ENCODE measurements at places on chromosomes 4 and X.
A peak's percentile ranks its signal among the peaks of the same experiment; 100 is the strongest.

GRCh38 chr4:53704329-53704728, 113.0 kb upstream of the LNX1 start:
- DNase-seq: no peak

GRCh38 chrX:42955349-42955748, 177.4 kb upstream of the PPP1R2C start:
- DNase-seq: no peak

DNA sequence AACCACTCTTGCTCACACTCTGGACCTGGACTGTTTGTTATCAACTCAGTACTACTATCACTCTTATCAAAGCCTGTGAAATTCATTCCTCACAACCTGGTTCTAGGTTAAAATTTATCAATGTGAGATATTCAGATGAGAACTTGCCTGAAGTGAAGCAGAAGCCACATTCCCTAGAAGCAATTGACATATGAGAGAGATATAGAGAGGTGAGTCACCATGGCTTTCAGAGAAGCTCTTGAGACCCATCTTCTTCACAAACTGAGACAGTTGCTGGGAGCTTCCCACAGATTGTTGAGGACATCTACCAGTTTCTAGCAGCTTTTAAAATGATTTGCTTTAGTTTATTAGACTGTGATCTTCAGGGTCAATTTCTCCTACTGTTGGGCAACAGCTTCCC, 316.9 kb upstream of the TET2 start:
- DNase-seq: no peak

DNA sequence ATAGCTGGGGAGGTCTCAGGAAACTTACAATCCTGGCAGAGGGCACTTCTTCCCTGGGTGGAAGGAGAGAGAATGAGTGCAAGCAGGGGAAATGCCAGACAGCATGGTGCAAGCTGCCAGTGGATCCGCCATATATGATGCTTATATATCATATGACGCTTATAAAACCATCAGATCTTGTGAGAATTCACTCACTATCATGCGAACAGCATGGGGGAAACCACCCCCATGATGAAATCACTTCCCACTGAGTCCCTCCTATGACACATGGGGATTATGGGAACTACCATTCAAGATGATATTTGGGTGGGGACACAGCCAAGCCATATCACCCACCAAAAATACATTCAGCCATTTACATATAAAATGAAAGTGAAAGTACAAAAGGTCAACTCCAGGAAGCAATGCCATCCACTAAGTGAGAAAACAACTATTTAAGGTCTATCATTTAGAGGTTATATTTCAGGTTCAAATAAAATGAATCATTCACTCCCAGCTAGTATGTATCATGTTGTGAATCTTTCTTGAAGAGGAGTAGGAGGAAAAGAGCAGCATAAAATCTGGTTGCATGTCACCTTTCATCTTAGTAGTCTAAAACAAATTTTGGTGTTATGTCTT, 20.3 kb upstream of the DYNLT3 start:
- DNase-seq: no peak

- no peak for DNase-seq
Observed at GRCh38 chrX:56233682-56234081, 1.5 kb downstream of the KLF8 start.

DNA sequence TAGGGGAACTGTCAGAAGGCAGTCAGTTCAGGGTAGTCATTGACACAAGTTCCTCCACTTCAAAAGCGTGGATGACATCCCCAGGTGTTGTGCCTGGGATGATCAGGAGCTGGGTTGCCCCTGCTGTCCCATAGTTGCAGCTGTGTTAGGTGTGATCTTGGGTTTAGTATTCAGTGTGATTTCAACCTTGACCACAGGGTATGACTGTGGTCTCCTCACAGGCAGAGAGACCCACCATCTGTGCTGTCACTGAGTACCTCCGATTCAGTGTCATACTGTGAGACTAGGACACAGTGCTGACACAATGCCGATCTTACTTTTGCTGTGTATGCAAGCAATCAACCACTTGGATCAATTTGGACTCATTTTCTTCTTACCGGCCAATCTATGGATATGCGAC, 25.2 kb downstream of the FOXR2 start:
- DNase-seq: no peak

DNA sequence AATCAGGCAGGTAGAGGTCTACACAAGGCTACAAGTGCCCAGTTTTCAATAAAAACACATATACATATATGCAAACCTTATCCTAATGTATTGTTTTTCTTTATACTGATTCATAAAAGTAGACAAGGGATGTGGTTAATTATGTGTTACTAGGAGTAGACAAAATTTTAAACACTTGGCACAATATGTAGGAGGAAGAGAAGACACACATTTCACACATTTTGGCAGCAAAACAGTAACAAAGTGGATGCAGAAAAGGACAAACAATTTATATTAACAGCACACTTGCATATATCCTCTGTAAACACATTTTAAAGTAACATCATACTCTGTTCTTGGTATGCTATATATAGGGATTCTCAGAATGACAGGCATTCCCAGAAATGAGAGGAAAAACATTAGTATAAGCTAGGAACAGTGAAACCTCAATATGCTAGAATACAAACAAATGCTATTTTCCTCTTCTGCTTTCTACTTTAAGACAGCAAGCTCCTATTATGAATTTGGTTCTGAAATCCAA, 63.8 kb downstream of the GPRIN3 start:
- no peak for DNase-seq

DNA sequence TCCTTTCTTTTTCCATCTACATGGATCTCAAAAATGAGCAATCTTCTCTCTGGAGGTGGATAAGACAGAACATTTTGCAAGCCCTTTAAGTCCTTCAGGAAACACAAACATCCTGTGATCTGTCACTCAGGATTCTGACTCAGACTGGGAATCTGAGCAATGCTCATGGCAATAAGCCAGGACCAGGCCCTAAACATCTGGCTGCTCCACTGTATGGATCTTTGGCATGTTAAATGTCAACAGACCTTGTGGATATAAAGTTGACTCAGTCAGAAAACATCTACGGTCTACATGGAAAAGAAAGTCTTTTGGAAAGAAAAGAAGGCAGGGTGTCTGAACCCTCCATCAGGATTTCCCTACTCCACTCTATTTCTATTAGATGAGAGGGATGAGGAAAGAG, 17.8 kb upstream of the CHIC2 start:
- DNase-seq: no peak

GRCh38 chr4:71262161-71262560, 76.7 kb upstream of the SLC4A4 start:
- no peak for DNase-seq

GRCh38 chr4:127251423-127251822, 381.3 kb upstream of the INTU start:
- DNase-seq: no peak

GRCh38 chr4:60590116-60590515, 610.0 kb upstream of the ADGRL3 start:
- no peak for DNase-seq

DNA sequence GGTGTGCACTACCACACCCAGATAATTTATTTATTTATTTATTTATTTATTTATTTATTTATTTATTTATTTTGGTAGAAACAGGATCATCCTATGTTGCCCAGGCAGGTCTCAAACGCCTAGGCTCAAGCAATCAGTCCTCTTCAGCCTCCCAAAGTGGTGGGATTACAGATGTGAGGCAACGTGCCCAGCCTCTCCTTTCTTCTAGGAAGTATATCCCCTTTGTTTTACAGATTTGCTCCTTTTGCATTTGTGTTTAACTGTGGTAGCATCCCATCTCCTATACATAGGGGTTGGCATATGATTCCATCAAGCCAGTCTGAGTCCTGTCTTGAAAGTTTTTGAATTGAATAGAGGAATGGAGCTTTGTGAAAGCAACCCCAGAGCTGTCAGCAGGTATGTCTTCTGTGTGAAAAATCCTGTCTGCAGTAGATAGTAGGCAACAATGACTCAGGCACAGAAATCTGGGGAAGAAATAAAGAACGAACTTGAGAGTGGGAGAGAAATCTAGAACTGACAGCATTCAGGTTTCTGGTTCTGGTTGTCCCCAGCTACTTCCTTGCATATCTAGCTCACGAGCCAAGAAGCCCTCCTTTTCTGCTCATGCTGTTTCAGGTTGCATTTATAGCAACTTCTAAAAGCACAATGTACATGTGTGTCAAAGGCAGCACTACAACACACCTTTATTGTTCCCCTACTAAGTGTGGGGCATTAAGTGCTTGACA, 113.7 kb upstream of the LSM6 start:
- no peak for DNase-seq

GRCh38 chrX:4588466-4588865, 875.0 kb upstream of the PRKX start:
- DNase-seq: no peak

GRCh38 chr4:141636771-141637460, 533 bp downstream of the IL15 start:
- DNase-seq: no peak

GRCh38 chr4:93842601-93843252, 14.2 kb downstream of the ATOH1 start:
- no peak for DNase-seq

GRCh38 chr4:62871078-62871477, 1538.2 kb downstream of the TECRL start:
- no peak for DNase-seq

GRCh38 chr4:151676301-151676700, 84.5 kb downstream of the GATB start:
- no peak for DNase-seq

DNA sequence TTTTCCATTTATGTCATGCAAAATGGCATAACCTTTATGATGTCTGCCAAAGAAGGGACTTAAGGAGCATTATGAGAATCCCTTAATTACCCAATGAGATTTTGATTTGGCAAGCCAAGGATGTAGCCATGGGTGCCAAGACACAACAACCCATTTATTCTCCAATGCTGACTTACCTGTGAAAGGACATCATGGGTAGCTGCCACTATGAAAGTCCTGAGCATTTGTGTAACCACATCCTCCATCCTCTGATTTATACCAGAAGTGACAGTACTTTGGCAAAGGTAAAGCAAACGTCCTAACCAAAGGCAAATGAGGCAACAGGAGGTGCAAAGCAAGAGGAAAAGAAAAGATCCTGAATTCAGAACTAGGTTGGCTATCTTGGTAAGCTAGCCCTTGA, 87.3 kb upstream of the EMCN start:
- peak; percentile 44 for DNase-seq
